Cardiac muscle cell (in vitro differentiated cells and primary cell): ENCODE measurements at places on chromosomes 6 and 20. TPM values are rescaled to one million over a fixed set of nuclear protein-coding genes. Genes with fewer than 3 reads are reported as not detected.

- no peak for DNase-seq
- no peak overlapping the region for H3K4me3 ChIP-seq
- no peaks in the 10 kb centered on the region for H3K4me1 ChIP-seq
- H3K27ac ChIP-seq = no peak overlapping the region
These were observed 340.4 kb downstream of the TPBG start for GRCh38 chr6:82704045-82704444.

- no peaks in the 10 kb centered on the region for H3K27me3 ChIP-seq
- H3K4me1 ChIP-seq = no peaks in the 10 kb centered on the region
- no peak overlapping the region for H3K27ac ChIP-seq
- no peak overlapping the region for H3K4me3 ChIP-seq
- no peaks in the 10 kb centered on the region for H3K36me3 ChIP-seq
- no peak for DNase-seq
These were observed 61.2 kb upstream of the CDYL start for GRCh38 chr6:4714961-4715501.

Gene HLA-DOB
- not detected in 2 replicates for total RNA-seq

DNA sequence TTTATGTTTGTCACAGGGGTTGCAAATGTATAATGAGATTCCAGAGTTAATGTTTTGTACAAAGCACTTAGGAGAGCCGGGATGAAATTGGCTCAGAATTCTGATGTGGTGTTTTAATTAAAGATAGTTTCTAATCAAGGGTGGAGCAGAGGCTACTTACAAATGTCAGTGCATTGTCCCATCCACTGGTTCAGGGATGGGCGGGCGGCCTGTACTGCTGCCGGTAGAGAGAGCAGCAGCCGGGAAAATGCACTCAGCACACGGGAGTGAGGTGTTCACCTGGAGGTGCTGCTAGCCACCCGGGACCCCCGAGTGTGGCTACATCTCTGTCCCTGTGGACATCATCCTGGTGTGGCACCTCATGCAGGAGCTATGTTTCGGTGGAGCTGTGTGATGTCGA is 193.3 kb downstream of the QKI start:
- H3K4me3 ChIP-seq = no peak overlapping the region
- no peaks in the 10 kb centered on the region for H3K4me1 ChIP-seq
- DNase-seq = no peak
- H3K27me3 ChIP-seq = no peaks in the 10 kb centered on the region

Gene RSPO3
- total RNA-seq = 53.9 and 88.0 TPM in 2 replicates

Gene FHL5
- total RNA-seq = not detected in 2 replicates

DNA sequence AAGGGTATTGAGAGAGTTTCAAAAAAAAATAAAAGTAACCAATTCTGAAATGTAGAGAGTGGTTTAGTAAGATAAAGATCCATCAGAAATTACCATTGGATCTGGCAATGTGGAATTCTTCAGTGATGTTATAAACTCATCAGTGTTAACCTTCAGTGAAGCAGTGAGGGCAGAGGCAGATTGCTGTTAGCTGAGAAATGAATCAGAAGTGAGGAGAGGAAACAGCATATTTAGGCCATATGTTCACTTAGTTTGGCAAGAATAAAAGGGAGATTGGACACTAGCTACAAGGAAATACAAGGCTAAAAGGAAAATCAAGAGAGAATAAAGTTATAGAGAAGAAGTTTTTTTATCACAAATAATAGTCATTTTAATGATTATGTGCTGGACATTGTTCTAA is 9.6 kb downstream of the KCNQ5 start:
- H3K27ac ChIP-seq = no peak overlapping the region
- peaks cover 14% of the 10 kb centered on the region for H3K4me1 ChIP-seq
- H3K27me3 ChIP-seq = no peaks in the 10 kb centered on the region
- H3K36me3 ChIP-seq = no peaks in the 10 kb centered on the region
- DNase-seq = peak; percentile 21
